GM23248 (cell line): ENCODE measurements at places on chromosomes 4 and X. TPM values are rescaled to one million over a fixed set of nuclear protein-coding genes. Genes with fewer than 3 reads are reported as not detected.

The ASMTL gene
- 8.1 and 15.7 TPM in 2 replicates for total RNA-seq

The ETDA gene
- not detected in 2 replicates for total RNA-seq

The BMP3 gene
- total RNA-seq = under 0.01 and 0.11 TPM in 2 replicates

The KLB gene
- not detected in 2 replicates for total RNA-seq

The MAGED1 gene
- 261 and 293 TPM in 2 replicates for total RNA-seq

The XG gene
- 16.3 and 21.4 TPM in 2 replicates for total RNA-seq

The PAGE1 gene
- not detected in 2 replicates for total RNA-seq
